ENCODE measurements at places on chromosomes 7 and 10.

DNA sequence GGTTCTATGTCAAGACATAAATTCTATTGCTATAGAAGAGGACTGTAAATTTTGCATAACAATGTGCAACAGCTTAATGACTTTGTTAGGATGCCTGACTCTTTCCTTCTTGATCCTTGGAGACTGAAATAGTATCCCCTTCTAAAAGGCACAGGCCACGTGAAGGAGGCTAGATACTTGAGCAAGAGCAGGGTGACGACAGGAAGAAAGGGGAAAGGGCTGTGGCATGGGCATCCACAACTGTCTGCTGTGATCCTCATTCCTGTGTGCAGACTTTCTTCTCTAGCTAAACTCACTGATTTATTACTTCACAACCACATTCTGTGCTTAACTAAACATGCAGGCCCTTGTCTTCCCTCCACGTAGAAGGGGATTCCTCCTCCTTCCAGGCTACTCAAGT is 1111.8 kb upstream of the C7orf33 start:
- no peak for DNase-seq

GRCh38 chr10:125123476-125124114 is 36.8 kb downstream of the CTBP2 start:
- peak; percentile 69 for DNase-seq

GRCh38 chr10:655184-655583 is 34.3 kb downstream of the DIP2C start:
- no peak for DNase-seq

DNA sequence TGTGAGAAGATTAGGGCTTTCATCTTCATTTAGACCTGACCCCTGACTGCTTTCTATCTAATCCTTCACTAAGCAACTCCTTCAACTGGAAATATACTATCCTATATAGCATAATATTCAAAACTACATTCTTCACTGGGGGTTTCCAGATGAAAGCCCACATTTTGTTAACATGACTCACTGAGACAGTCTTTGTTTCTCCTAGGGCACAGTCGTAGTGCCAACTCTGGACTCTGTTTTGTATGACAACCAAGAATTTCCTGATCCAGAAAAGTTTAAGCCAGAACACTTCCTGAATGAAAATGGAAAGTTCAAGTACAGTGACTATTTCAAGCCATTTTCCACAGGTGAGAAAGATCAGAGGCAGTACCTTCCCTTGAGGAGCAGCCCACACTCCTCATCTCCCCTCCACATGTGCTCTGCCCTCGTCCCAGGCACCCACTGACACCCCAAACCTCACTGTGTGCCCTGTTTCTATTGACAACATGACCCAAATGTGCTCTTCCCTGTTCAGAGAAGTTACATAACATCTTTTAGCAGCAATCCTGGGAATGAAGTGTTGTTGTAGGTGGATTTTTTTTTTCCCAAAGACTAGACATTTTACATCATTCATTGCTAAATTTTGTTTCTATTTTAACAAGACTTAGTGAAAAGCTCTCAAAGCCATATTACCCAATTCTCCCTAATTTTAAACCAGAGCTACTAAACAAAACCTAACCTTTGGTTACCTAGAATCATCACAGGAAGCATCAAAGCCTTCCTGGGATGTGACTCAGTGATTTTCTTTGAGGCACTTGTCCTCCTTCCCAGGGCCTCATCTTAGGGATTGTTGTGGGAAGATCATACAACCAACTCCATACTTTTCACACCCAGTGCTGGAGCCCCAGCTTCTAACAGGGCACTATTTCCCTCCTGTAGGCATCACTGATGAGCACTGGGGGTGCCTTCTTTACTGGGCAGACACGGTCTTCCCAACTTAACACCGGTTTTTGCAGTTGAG is 10.7 kb downstream of the CYP2E1 start:
- DNase-seq, result no peak

DNA sequence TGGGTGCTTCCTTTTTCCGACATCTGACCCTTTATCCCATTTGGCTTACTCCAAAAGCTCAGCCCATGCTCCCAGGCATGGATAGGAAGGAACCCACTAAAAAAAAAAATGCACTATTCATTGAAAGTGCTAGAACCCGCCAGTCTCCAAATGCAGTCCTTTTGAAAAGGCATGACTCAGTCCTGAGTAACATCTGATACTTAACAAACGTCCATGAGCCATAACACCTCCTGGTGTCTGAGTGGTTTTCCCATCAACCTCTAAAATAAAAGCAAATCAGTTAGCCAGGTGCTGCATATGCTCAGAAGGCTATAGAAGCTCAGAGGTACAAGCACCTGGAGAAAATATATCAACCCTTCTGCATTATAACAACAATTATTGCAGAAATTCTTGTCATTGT is 45.0 kb upstream of the CACUL1 start:
- no peak for DNase-seq

DNA sequence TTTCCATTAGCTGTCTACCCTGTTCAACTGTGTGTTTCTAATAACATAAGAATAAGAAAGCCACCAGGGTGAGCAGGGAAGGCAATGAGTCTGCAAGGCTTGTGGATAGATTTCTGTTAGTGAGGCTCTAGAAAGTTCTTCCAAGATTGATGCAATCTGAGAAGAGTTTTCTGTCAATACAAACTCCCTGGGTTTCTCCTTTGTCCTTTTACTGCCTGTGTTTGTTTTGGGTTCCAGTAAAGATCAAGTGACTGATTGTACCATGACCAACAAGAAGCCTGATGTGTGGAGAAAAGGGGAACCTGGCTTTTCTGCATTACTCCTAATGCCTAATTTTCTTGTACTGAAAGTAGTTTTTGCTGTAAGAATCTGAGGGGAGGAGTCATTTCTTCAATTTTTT is 139.9 kb downstream of the CFTR start:
- DNase-seq, result no peak

DNA sequence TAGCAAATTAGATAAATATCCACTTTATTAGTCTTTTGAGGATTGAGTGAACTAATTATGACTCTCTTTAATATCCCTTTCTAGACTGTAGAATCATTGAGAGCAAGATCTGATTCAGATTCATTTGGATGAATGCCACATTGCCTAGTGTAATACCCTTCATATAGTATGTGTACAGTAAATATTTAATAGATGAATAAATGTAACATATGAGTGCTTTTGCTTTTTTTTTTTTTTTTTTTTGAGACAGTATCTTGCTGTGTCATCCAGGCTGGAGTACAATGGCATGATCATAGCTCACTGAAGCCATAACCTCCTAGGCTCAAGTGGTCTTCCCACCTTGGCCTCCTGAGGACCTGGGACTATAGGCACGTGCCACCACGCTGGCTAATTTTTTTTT is 14.8 kb downstream of the SAMD8 start:
- DNase-seq, result no peak

- no peak for DNase-seq
These were observed 42.4 kb upstream of the NANOS1 start for GRCh38 chr10:118986815-118987790.

- no peak for DNase-seq
These were observed 10.3 kb downstream of the ZNF775 start for GRCh38 chr7:150389532-150389816.

DNA sequence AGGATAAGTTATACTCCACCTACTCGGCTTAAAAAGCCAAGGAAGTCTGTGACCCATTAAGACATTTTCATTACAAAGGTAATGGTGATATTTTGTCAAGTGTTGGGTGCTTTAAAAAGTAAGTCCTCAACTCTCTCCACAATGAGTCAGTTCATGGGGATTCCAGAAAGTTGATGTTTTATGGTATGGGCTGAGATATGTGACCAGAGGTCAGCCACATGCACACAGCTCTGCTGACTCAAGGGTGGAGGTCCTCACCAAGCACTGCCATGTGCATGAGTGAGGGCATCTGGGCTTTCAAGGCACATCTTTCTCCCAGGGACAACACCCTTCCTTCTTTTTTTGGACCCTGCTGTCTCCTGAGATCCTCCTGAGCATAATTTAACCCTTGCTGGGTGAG is 292.9 kb downstream of the PTEN start:
- DNase-seq, result no peak

DNA sequence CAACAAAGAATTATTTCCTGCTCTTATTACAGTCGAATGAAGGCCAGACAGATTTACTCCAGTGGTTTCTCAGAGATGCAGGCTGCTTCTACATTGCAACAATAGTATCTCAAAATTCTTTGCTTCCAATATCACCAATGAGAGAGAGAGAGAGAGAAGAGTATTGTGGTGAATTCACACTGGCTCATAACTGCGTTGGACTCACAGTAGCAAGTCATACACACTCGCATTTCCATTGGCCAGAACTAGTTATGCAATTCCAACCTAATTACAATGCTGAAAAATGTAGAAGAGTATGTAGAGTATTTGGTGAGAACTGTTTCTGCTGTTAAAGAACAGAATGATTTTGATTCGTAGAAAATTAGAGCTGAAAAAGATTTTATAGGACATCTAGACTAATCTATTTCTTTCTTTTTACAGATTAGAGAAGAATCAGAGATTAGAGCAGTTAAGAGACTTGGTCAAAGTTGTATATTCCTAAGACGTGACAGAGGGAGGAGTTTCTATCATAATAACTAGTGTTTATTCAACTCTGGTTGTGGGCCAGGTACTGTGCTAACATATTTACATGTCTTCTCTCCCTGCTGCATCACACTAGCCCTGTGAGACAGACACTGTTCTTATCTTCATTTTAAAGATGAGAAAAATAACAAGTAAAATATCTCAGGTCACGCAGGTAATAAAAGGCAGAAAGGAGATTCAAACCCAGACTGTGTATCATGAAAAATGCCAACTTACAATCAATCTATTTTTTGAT is 34.6 kb upstream of the PDK4 start:
- no peak for DNase-seq

DNA sequence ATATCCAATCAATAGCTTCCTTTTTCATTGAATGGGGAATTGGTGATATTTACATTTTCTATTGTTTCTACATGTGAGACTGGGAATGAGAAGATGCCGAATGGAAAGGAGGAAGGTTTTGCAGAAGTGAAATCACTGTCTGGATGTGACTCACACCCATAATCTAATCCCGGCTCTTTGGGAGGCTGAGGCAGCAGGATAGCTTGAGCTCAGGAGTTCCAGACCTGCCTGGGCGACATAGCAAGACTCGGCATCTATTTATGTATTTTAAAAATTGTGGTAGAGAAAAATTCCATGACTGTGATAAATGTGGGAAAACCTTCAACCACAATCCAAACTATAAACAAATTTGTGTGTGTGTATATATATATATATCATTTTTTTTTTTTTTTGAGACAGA is 10.9 kb upstream of the FIS1 start:
- no peak for DNase-seq

- no peak for DNase-seq
These were observed 106.2 kb downstream of the ABCC2 start for GRCh38 chr10:99888622-99889021.

- no peak for DNase-seq
These were observed 93.2 kb downstream of the ADCYAP1R1 start for GRCh38 chr7:31145339-31145738.

GRCh38 chr7:82172017-82172416 is 271.6 kb downstream of the CACNA2D1 start:
- DNase-seq, result no peak

DNA sequence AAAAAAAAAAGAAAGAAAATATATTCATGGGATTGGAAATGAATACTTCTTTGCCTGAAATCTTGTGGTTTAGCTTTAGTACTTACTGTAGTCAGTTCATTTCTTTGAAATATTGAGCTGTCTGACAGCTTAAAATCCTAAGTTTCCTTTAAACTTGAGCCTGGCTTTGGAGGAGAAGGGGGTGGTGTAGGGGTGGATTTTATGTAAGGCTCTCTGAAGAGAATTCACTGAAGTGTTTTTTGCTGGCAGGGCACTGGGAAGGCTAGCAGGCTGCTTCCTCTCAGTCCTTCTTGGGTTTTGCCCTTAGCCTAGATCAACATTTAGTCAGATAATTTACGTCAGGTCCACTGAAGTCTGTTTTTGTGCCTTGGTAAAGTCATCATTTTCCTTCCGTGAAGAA is 516.5 kb downstream of the AUTS2 start:
- DNase-seq, result no peak

GRCh38 chr7:111529507-111530355 is 32.6 kb downstream of the IMMP2L start:
- DNase-seq, result no peak

DNA sequence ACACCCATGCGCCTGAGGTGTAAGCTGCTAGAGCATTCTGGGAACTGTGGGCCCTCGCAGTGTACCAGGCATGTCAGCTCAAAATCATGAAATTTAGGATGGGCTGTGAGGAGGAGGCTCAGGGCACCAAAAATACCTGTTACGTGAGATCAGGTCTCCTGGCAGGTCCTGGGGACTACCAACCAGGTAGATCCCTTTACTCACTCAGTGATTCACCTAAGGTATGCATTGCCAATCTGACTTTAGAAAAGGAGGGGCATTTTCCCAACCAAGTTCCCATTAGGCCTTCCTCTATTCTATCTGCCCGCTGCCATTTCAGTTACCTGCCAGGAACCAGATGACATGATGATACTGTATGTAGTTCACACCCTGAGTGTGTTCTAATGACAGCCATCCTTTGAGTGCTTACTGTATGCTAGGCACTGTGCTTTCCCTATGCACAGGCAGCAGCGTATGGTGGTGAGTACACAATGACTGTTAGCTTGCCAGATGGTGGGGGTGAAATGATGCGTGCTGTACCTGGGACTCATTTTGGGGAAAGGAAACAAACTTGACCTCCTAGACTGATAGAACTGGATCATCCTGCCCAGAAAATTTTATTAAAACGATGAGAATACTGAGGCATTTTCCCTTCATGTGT is 62.0 kb downstream of the CFAP58 start:
- DNase-seq, result no peak

GRCh38 chr7:68276725-68277124 is 1280.1 kb downstream of the TYW1 start:
- peak; percentile 49 for DNase-seq

- peak; percentile 34 for DNase-seq
These were observed 111.7 kb upstream of the CDK13 start for GRCh38 chr7:39838326-39838725.

DNA sequence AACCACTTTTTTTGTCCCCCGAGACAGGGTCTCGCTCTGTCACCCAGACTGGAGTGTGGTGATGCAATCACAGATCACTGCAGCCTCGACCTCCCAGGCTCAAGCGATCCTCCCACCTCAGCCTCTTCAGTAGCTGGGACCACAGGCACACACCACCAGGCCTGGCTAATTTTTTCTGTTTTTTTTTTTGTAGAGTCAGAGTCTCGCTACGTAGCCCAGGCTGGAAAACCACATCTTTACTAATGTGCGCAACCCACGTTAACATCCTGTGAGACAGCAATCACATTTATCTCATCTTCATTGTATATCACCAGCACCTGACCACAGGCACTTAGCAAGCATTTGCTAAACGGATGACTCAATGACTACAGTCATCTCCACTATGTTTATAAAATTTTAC is 77.8 kb upstream of the ATP6V0A4 start:
- DNase-seq, result no peak

- DNase-seq, result no peak
These were observed 22.4 kb upstream of the IFIT2 start for GRCh38 chr10:89279421-89279869.
